ENCODE measurements at places on chromosomes 2 and 18.

DNA sequence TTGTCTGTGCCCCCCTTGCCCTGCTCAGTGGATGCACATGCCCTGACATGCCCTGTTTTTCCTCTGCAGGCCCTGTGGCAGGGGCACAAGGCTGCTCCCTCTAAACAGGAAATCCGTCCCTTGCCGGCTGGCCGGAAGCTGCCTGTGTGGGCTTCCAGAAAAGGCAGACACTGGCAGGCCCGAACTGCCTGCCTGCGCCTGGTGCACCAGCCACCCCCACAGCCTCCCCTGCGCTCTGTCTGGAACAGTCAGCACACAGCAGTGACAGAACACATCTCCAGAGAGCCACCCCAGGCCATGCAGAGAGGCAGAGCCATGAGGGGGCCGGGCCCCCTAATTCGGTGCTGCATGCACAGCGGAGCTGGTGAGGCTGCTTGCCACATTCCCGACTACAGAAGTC, 33.5 kb downstream of the LOXHD1 start:
- no peak for DNase-seq

- no peak for DNase-seq
Observed at GRCh38 chr18:79524181-79525078, 128.7 kb downstream of the NFATC1 start.

DNA sequence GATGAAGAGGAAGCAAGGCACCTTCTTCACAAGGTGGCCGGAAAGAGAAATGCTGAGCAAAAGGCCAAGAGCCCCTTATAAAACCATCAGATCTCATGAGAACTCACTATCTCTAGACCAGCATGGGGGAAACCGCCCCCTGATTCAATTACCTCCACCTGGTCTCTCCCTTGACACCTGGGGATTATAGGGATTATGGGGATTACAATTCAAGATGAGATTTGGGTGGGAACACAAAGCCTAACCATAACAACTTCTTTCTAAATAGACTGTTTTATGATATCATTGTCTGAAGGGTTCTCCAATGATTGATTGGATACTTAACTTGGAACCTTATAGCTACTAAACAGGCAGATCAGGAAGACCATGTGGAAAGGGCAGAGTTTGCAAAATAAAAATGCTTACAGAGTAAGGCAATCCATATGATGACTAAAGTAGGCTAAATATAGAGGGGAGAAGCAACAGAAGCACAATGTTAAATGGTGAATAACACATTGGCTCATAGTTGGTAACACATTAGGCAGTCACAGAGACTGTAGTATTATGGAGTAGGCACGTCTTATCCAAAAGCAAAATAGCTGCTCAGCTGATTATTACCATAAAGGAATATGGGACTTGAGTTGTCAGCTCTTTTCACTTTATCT, 179.0 kb downstream of the BARD1 start:
- DNase-seq: peak; percentile 51

- no peak for DNase-seq
Observed at GRCh38 chr18:35424356-35424755, 47.2 kb upstream of the ZNF396 start.

DNA sequence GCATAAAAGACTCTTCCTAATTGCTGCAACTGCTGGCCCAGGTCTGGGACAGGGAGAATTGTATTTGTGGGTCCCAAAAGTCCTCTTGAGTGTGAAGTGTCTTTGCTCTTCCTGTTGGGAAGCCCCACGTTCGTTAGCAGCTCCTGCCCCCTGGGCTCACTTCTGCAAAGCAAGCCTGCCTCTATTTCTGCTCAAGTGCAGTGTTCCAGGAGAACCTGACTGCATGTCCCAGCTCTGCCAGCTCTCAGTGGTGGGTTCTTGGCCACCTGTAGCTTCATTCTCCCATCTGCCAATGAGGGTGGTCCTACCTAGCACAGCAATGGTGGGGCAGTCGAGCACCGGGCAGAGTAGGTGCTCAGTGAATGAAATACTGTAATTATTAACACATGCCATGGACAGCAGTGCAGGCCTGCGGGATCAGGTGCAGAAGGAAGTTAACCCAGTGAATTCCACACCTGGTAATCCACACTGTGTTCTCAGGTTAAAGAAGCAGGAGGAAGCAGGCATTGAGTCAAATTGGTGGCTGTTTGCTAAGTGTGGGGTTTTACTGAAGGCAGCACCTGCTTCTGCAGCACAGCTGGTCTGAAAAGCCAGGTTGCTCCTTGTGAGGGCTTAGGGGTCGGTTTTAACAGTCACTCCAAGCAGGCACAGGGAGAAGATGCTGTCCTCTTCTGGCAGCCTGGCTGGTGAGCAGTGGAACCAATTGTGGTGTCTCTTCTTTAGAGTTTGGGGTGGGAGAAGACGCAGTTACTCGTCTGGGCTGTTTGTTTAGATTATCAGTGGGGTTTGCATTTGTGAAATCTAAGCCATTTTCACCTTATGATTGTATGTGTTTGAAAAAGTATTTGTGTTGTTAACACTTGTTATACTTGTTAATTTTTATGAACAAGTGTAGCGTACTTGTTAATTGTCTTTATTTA, 54.3 kb downstream of the DGKD start:
- no peak for DNase-seq

DNA sequence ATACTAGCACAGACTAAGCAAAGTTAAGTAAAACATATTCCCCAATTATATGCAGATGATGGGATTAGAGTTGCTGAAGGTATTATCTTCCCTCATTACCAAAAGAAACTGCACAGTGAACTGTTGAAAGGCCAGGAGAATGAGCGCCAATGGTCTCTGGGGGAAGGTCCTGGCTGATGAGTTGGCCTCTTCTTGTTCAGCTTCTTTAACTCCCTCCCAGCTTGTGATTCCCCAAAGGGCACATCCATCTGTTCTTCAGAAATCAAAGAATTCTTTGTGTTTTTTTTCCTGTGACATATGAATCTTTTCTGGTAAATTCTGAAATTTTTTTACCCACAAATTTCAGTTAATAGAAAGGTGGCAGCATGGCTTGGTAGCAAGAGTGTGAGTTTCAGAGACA, 667.6 kb downstream of the CNTNAP5 start:
- no peak for DNase-seq

DNA sequence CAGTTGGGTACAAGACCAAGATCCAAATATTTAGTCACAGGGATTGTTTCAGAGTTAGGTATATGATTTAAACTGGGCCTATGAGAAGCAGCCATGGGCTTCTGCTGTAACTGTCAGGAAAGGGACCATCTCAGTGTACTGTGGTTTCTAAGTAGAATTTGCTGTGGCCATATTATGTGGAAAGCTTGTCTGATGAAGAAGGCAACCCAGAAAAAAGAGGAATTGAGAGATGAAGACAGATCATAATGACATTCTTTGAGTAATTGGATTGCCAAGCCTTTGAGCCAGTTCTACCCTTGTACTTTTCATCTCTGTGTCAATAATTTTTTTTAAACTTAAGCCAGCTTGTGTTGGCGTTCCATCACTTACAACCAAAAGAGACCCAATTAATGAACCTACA, 259.6 kb downstream of the NUP35 start:
- no peak for DNase-seq

- DNase-seq: no peak
Observed at GRCh38 chr2:116499389-116499788, 1315.1 kb upstream of the DDX18 start.

DNA sequence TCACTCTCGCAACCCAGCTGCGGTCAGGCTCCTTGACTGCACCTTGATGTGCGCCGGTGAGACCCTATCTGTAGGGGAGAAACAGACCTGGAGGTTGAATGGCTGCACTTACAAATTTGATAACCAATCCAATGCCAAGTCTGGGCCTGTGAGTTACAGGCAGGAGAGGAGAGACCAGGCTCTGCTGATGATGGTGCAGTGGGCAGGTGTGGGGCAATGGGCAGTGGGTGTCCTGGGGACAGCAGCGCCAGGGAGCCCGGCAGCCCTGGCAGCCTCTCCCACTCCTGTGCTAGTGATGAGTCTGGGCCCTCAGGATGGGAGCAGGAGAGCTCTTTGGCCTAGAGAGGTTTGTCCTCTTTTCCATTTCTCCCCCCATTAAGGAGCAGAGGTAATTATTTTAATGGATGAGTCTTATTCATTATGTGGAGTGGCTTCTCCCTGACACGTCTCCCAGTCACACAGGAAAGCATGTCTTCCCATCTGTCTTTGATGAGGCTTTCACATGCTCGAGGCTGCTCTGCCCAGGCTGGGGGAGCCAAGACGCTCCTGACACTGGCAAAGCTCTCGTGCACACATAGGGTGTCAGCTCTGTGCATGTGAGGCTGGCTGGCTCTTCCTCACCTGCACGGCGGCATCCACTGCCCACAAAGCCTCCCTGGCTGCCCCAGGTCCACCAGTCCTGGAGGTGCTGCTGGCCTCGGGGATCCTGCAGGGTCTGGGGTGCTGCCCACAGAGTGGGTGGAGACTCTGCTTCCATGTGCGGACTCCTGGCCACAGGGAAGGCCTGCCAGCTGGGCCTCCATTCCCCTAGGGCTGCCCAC, 10.0 kb upstream of the ALLC start:
- DNase-seq: no peak

DNA sequence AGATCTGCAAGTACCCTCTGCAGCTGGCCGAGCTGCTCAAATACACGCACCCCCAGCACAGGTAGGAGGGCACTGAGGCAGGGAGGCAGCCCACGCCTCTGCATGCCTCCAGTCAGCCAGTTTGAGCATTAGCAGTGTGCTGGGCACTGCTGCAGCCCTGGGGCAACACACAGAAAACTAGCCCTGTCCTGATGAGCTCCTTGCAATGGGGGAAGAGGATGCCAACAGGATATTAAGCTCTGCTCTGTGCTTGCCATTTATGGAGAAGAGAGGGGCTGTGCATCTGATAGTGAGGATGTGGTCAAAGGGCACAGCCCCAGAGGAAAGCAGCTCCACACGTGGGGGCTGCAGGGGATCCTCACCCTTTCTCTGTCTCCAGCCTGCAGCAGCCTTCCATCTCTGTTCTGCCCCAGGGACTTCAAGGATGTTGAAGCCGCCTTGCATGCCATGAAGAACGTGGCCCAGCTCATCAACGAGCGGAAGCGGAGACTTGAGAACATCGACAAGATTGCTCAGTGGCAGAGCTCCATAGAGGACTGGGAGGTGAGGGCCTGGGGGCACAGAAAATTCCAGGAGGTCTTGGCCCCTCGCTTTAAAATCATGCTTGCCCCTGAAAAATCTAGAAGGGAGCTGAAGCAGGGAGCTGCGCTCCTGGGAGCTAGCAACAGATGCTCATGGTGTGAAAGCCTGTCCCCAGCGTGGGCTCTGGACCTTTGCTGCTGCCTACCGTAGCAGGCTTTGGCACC, 51.7 kb downstream of the FAM168B start:
- no peak for DNase-seq

DNA sequence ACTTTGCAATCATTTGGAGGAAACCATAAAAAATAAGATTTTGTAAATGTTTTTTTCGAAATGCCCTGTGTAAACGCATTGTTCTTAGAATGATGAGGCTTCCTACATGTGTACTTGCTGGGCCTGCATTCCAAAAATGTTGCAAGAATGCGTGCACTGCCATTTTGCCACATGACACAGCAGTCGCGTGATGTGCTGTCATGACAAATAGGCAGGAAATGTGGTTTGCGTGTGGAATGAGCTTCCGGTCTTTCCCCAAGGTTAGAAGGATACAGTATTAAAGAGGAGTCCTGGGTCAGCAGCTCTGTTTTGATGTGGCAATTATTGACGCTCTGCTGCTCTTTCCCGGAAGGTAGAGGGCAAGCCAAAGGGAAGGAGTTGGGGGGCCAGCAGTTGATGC, 18.1 kb upstream of the SERPINB2 start:
- DNase-seq: peak; percentile 91

DNA sequence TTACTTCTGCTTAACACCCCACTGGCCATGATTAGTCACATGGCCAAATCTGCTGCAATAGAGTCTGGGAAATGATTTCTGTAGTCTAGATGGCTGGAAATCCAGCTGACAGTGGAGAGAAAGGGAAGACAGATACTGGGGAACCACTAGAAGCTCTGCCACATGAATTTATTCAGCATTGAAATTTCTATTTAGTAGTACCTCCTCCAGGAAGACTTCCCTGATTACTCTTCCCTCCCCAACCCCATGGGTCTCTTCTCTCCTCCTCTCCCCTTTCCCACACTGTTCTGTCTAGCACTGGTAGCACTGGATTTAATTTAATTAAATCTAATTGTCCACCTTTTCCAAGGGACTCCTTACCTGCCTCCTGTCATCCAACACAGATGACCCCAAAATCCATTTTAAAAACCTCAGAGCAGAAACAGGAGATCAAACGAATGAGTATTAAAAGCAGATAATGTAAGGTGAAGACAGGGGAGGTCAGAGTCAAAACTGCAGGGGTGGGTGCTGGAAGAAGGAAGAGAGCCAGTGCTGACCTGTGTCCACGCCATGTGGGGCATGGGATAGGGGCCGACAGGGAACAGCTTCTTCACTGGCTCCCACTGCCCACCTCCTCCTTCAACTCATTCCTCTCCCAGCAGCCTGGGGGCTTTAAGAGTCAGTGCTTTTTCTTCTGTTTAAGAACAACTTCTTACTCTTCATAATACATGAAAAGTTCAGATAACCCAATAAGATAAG, 169.2 kb upstream of the HS6ST1 start:
- no peak for DNase-seq

DNA sequence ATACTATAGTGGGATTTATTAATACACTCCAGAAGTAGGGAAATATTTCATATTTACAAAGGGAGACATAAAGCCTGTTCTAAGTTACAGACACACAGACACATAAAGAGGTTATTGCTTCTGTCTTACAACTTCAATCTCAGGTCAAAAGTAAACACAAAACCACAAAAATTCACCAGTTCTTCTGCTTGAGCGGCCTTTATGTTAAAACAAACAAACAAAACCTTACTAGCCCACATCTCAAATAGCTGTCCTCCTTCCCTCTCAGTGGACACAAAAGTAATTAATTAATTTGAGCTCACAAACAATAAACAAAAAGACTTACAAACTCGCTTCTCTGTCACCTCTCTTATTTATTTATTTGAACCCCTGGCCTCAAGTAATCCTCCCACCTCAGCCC, 1.5 kb upstream of the ASNSD1 start:
- DNase-seq: no peak

- DNase-seq: no peak
Observed at GRCh38 chr2:3009005-3009404, 368.6 kb downstream of the EIPR1 start.

- DNase-seq: no peak
Observed at GRCh38 chr2:238398577-238398976, 28.1 kb upstream of the ASB1 start.

- DNase-seq: no peak
Observed at GRCh38 chr18:32502014-32502413, 31.3 kb upstream of the GAREM1 start.

DNA sequence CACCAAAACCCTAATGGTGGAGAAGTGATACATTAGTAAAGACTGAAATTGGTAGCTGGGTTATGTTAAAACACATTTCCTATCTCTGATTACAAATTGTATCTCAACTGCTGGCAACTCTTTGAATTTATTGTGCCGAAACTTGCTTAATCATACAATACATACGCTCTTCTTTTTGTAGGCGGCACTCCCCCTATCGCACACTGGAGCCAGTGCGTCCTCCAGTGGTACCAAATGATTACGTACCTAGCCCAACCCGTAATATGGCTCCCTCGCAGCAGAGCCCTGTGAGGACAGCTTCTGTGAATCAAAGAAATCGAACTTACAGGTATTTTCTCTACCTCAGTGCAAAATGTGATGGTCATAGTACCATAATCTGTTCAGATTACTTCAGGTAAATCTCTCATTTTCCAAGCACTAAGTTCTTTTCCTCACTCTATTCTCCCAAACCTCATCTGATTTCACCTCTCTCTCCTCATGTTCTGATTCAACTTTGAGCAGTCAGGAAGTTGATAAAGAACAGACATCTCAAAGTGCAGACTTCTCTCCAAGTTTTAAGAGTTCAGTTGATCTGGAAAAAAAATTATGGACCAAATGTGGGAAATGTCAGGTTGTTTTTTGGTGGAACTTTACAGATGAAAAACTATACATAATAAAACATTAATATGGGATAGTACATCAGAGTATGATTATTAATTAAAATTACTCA, 66.5 kb downstream of the ABI2 start:
- no peak for DNase-seq

Measured in fibroblast of skin of back (primary cell).